AG09319 (cell line): ENCODE measurements at places on chromosomes 7 and 10.

GRCh38 chr10:42475168-42476098, 162.9 kb downstream of the ZNF33B start:
- DNase-seq = no peak

- DNase-seq = no peak
These were observed 278.7 kb downstream of the SDK1 start for GRCh38 chr7:3579638-3580219.

GRCh38 chr10:42878821-42879195, 96.2 kb downstream of the BMS1 start:
- no peak for DNase-seq

DNA sequence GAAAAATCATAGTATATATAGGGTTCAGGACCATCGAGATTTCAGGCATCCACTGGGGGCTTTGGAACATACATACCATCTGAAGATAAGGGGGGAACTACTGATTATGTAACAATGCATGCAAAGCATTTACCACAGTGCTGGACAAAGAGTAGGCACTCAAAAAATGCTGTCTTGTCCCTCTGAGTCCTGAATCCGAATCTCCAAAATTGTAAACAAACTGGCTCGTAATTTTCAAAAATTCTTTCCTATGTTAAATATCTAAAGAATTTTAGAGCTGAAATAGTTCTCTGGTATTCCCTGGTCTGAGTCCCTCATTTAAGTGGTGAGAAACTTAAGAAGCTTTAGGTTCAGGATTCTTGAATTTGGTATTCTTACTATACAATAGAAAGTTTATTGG, 167.8 kb upstream of the ASAH2 start:
- no peak for DNase-seq

DNA sequence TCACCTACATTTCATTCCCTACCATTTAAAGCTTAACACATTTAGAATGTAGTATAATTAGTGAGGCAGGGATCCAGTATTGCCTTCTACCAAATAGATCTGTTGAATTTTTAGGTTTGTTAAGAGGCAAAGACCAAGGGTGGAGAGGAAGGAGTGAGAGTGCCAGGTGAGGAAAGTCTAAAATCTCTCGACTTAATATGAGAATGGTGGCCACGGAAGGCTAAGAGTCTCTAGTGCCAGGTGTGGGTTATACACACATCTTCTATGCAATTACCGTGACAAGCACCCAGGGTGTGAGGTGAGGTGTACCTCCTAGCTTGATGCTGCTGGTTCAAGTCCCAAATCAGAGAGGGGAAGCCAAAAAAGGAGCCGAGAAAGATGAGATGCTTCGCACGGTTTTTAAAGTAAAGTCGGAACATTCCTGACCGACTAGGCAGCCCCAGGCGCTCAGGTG, 439 bp downstream of the IQUB start:
- no peak for DNase-seq
